Stimulated activated CD8-positive, alpha-beta memory T cell treated with anti-CD3 and anti-CD28 coated beads, Interleukin-7, amount 100 ng/mL, for 4 hours (primary cell): ENCODE measurements at places on chromosomes 16 and 17.

DNA sequence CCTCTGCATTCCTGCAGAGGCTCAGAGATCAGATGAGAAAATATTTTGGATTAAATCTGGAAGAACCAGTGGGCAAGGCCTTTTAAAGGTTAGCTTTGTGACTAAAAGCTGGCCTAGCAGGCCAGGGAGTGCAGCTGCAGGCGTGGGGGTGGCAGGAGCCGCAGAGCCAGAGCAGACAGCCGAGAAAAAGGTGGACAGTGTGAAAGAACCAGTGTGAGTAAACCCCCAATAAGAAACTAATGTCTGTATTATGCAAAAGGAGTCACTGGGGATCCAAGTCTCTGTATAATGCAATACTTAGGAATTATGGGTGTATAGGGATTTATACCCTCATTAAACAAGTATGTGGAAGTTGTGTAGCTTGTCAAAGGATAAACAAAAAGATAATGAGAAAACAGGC lies 21.4 kb upstream of the SPACA3 start:
- DNase-seq: no peak

DNA sequence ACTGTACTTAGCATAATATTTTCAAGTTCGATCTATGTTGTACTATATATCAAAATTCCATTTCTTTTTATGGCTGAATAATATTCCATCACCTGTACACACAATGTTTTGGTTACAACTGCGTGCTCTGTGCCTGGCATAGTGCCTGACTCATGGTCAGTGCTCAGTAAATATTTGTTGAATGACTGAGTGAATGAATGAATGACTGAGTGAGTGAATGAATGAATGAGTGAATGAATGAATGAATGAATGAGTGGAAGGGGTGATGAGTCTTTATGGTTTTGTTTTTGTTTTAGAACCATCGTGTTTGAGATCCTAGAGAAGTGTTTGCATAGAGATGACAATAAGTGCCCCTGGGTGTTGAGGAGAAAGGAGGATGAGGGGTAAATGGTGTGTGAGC lies 155.3 kb downstream of the MRM1 start:
- DNase-seq: no peak

DNA sequence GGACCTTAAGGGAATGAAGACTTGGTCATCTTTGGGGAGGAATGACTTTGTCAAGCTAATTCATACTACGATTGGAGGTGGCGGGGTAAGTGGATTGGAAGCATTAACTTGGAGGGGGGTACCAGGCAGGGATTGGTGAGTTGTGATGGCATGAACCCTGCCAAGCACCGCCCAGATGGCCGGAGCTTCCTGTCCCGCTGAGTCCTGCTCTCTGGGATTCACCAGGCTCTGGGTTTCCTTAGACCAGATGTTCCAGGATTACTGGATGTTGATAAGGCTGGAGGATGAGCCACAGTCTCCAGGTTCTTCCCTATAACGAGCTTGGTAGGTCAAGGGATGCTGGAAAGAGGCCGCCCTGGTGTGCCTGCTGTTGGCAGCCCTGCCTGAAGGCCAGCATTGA lies 154.9 kb downstream of the SDK2 start:
- no peak for DNase-seq

- peak; percentile 77 for DNase-seq
Measured at GRCh38 chr17:62724398-62725146, 83.5 kb downstream of the MARCHF10 start.

DNA sequence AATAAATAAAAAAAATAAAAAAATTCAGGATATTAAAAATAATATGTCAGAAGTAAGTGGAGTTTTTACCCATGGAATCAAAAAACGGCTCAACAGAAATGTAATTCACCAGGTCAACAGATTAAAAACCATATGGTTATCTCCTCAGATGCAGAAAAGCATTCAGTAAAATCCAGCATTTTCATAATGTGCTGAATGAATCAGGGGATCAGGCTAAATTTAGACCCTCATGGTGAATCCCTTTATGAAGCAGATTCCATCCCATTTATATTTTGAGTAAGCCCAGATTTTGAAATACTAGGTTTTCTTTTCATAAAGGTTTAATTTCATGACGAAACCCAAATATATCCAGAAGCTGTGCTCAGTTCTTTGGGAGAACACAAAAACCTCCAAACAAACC lies 84.4 kb downstream of the OR1D5 start:
- DNase-seq: no peak

- DNase-seq: no peak
Measured at GRCh38 chr16:30899794-30900193, 3.4 kb downstream of the CTF1 start.

DNA sequence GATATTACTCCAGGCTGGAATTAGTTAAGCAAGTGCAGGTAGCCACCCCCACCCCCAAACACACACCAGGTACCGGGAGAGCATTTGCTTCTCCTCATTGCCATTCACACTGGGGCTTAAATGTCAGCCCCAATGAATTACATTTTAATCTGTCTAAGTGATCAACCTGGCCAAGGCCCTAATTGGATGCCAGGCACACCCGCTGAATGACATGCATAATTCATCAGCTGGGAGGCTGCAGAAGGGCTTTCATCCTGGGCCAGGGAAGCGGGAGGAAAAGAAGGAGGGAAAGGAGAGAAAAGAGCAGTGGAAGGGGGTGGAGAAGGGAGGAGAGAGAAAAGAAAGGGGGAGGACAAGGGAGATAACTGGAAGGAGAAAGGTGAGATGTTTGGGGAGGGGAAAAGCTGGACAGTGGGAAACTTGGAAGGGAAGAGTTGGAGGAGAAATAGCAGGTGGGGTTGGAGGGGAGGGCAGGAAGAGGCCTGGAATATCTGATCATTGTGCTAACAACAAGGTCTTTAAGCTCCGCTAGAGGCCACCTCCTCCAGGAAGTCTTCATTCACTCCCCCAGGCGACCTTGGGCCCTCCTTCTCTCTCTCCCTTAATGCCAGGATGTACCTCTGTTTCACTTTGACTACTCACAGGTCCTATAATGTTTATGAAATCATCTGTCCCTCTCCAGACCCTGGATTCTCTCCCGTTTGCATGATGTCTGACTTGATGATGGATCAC lies 40.1 kb upstream of the CES5A start:
- DNase-seq: no peak

GRCh38 chr16:79369796-79370195 lies 230.7 kb downstream of the MAF start:
- DNase-seq: no peak

DNA sequence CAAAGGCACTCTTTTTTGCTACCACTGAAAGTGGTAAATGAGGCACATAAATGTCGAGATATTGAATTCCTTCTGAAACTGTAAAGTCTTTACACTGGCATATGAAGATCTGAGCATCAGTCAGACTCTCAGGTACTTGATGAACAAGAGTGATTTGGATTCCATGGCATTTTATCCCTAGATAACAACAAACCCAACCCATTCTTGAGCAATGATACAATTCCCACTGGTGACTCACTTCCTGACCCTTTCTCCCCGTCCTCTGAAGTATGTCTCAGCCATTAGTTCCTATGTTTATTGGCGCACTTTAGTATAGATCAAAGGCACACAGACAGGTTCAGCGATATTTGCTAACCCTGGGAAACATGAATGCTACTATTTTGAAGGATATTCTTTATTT lies 147.0 kb upstream of the RBFOX1 start:
- DNase-seq: no peak

- no peak for DNase-seq
Measured at GRCh38 chr16:59236804-59237458, 502.8 kb upstream of the GOT2 start.

DNA sequence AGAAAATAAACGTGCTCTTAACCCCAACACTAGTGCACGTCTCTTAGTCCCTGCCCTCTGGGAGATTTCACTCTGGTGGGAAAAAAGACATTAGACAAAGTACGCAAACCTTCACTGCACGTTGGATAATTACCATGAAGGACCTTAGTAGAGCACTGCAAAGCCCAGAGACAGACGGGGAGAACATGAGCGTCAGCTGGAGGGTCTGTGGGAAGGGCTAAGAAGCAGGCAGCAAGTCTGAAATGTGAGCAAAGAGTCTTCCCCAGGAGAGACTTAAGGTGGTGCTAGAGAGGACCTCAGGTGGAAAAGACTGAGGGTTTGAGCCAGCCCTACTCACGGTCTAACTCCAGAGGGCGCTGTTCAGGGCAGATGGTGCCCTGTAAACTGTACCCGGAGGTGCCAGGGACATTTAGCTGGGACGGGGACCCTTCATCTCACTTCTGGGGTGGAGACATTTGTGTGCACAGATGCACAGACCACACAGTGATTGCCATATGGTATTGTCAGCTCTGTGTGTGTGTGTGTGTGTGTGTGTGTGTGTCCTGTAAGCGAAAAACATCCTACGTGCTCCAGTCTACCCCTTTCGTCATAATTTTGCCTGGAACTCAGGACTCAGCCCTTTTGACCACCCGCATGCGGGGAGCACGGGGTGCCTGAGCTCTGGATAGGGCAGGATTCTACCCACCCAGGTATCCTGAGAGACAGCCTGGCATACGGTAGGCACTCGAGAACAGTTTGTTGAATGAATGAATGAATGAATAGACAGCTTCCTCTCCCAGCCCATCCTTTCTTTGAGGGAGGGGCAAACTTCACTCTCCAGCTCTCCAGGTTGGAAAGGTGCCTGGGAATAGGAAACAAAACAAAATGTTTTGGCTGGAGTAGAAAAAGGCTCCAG lies 10.1 kb upstream of the STAC2 start:
- DNase-seq: no peak

DNA sequence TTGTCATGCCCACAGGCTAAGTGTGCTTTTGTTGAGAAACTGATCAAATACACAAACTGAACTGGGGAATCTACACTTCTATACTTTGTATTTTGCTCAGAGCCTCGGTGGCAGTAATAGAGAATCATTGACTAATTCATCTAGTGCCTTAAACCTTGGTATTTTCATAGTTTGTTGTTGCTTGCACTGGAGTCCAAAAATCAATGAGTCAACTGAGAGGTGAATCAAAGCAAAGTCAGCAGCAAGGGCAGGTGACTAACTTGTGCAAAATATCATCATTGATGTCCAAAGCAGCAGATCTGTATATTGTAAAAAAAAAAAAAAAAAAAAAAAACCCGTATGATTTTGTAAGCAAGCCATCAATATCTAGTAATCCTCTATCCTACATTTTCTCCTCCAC lies 296.4 kb downstream of the MAP2K6 start:
- no peak for DNase-seq

GRCh38 chr16:14180481-14180944 lies 109.4 kb downstream of the MRTFB start:
- no peak for DNase-seq

DNA sequence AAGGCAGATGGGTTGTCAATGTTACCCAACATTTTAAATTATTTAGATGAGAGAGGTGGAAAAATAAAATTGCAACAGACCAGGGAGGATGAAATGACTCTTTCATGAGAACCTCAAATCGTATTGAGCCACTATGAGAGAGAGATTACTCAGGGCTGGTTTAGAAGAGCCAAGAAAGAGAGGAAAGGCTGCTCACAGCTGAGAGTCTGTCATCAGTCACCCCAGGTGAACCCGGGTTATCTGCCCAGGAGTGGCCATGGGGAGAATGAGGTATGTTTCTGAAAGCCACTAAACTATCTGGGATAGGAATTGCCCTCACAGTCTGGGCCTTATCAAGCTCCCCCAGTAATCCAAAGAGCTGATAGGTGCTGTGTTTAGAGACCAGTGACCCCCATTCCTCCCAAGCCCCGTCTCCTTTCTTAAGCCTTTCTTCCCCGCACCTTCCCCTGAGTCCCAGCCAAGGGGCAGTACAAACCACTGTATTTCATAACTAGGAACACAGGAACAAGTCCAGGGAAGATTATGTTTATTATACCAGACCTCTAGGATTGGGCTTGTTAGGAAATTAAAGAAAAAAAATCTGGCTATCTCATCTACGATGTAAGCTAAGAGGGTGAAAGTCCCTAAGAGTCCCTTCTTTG lies 158.9 kb upstream of the NOL11 start:
- DNase-seq: no peak

DNA sequence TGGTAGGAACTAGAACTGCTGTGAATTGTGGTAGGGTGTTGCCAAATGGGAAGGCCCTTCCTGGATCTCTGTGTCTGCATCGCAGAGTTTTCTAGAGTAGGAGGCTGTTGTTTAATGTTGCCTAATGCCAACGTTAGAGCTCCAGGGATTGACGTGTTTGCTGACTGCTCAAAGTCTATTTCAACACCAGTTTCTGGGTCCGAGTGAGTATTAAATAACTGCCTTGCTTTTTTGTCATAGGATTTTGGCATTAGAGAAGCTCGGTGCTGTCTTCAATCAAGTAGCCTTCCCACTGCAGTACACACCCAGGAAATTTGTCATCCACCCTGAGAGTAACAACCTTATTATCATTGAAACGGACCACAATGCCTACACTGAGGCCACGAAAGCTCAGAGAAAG lies 40.0 kb downstream of the SF3B3 start:
- no peak for DNase-seq

GRCh38 chr16:54633943-54634362 lies 296.7 kb upstream of the IRX5 start:
- no peak for DNase-seq

GRCh38 chr17:78211032-78211431 lies 3.0 kb upstream of the BIRC5 start:
- DNase-seq: no peak

DNA sequence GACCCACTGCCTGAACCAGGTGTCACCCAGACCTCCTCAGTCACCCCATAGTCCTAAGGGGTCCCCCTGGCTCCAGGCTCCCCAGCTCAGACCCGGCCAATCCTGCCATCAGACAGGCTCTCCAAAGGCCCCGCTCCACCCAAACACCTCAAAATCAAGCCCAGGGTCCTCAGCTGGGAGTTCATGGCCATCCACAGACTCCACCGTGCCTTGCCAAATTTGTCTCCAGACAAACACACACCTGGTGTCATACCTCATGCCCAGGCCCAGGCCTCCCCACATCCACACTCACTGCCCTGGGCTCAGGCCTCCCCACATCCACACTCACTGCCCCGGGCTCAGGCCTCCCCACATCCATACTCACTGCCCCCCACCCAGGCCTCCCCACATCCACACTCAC lies 12.5 kb downstream of the RPH3AL start:
- DNase-seq: no peak

GRCh38 chr17:66811683-66812054 lies 23.2 kb upstream of the CACNG5 start:
- no peak for DNase-seq

- no peak for DNase-seq
Measured at GRCh38 chr16:83138976-83139690, 512.4 kb downstream of the CDH13 start.

DNA sequence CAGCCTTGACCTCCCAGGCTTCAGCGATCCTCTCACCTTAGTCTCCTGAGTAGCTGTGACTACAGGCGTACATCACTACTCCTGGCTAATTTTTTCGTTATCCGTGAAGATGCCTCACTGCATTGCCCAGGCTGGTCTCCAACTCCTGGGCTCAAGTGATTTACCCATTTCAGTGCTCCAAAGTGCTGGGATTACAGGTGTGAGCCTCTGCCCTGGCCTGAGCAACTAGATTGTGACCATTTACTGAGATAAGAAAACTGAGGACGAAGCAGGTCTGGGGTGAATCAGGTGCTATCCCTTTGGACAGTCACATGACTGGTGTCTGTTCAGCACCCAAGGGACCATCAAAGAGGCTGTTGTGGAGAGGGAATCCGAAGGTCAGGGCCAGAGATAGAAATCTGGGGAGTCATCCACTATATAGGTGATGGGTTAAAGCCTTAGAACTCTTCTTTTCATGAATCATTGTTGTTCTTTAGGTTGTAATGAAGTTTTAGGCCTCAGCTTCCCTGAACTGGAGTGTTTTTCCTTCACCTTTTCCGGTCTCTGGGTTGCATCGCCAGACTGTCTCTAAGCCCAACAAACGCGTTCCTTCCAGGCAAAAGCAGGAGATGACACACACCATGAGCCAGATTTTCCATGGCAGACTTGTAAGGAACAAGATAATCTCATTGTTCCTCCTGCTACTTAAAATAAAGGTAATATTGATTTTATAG lies 62.5 kb downstream of the FTO start:
- no peak for DNase-seq
